ENCODE measurements at places on chromosomes 12 and 14. TPM values are rescaled to one million over a fixed set of nuclear protein-coding genes. Genes with fewer than 3 reads are reported as not detected.

Gene PAX9
- 78.7 TPM for polyA plus RNA-seq

Gene TMEM63C
- polyA plus RNA-seq, result 11.1 TPM

Gene TNFRSF1A
- 41.7 TPM for polyA plus RNA-seq

Gene TMEM229B
- 0.26 TPM for polyA plus RNA-seq

Gene TMTC1
- polyA plus RNA-seq, result 1.3 TPM

Gene GLI1
- polyA plus RNA-seq, result 0.16 TPM

Gene TBK1
- 10.1 TPM for polyA plus RNA-seq

Gene RNASE7
- 92.8 TPM for polyA plus RNA-seq

Gene LMNTD1
- not detected for polyA plus RNA-seq

Gene PTPRR
- 0.05 TPM for polyA plus RNA-seq

Gene AQP6
- 0.08 TPM for polyA plus RNA-seq
